ENCODE measurements at places on chromosomes 12 and 14.

DNA sequence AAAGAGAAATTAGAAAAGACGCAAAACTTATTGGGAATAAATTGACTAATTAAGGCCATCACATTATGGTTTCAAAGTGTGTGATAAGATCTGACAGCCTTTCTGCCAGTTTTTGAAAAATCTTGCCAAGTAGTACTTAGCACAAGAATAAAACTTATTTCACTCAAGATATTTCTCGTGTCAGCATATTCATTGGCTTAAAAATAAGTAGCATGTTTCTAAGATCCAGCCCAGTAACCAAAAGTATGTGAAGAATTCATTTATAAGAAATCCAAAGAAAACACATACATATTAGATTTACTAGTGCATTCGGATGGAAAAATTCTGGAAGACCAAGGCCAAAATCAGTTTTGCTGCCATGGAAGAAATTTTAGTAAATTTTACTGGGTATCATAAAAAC is 1135.0 kb downstream of the GALC start:
- DNase-seq = no peak

DNA sequence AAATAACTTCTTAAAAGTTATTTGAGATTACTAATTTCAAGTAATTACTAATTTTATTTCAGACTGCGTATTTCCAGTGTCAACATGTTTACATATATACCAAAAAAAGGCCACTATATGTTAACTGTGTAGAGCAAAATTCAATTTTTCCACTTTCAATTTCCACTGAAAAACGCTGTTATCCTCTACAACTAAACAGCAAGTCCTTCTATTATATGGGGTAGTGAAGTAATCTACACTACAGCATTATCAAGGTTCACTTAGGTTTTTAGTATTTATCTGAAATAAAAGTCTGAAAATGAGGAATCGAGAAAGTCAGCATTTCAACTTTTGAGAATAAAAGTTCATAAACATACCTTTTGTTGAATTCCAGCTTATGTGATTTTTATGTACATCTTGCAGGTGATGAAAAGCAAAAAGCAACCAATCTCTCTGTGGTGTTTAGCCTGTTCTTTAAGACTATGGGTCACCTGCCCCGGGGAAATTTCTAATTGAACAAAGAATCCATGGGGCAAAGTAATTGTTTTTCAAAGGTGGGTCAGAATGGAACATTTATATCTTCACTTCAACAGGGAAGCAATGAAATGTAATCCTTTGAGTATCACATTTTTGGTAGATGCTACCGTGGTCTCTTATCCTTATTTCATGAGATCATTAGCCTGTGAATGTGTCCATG is 3.3 kb downstream of the BTG1 start:
- no peak for DNase-seq

DNA sequence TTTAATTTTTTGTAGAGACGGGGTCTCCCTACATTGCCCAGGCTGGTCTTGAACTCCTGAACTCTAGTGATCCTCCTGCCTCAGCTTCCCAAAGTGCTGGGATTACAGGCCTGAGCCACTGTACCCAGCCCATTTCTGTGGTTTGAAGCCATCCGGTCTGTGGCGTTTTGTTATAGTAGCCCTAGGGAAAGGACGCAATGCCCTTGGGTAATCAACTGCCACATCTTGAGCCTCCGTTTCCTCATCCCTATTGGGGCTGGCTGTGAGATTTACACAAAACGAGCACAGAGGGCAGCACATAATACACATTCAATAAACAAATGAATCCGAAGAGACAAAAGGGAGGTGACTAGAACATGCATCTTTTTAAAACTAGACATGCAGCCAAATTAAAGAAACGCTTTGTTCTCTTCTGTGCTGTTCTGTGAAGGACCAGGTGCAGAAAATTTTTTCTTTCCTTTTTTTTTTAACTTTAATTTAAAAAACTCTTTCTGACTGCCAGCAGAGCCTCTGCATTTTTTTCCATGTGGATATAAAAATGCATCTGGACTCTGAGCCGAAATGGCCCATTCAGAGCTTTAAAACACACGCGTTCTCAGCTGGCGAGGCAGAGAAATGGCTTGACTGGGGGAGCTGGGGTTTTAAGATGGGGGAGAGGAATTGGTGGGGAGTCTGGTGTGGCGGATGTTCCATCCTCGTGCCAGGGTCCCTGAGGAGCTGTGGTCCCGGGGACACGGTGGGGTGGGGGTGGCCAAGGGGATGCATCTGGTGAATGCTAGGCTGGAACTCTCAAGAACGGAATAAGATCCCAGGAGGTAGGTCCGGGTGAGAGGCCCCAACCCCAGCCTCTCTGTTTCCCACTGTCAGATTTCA is 119.0 kb downstream of the RBM19 start:
- no peak for DNase-seq

DNA sequence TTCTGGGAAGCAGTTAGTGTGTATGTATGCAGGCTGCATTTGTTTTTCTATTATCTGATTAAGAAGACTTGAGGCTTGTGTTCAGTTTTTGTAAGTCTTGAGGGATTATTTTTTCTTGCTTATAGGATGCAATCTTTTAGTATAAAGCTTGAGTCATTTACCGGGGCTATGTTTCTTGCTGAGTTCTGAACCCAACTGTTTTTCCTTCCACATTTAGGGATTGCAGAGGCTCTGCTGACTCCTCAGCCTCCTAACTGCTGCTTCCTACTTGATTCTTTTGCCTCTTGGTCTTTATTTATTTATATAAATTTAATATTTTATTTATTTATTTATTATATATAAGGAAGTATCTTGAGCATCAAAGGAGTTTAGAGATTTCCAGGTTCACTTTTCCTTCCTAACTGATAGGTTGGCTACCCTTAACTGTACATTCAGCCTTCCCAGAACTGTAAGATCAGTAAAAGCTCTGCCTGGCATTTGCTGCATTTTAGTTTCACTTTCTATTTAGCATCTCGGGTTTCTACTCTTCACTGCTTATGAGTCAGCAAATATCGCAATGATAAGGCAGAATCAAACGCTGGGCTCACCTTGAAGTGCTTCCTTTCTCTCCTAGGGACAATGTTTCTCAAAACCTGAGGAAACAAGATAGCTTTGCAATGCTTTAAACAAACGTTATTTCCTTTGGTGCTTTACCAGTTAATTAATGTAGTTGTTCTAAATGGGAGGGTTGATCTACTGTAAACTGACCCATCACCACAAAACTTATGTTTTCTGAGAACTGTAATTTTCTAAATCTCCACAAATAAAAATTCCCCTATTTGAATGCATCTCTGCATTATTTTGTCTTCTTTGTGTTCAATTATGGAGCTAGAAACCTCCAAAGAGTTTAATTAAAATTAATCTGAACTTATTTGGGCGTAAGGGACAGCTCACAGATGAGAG is 1183.7 kb upstream of the TMEM132C start:
- no peak for DNase-seq

GRCh38 chr14:88310449-88310848 is 12.6 kb downstream of the KCNK10 start:
- no peak for DNase-seq

- no peak for DNase-seq
Observed at GRCh38 chr14:76918256-76918781, 92.1 kb downstream of the LRRC74A start.

GRCh38 chr12:89468648-89469326 is 55.8 kb downstream of the GALNT4 start:
- DNase-seq = no peak

DNA sequence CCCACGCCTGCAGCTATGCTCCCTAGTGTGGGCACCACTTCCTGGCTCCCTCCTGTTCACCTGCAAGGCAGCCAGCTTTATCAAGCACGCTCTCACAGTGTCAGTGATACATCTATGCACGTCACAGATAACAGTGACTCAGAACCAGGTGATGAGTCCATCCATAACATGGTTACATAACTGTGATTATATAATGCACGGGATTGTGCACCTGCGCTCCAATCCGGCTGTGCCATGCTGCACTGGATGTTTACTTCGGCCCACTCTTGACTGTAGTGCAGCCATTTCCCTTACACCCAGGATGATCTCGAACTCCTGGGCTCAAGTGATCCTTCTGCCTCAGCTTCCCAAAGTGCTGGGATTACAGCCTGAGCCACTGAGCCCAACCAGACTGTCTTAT is 38.4 kb upstream of the CEP83 start:
- no peak for DNase-seq

GRCh38 chr12:12017798-12018197 is 52.9 kb upstream of the BCL2L14 start:
- DNase-seq = no peak

- DNase-seq = no peak
Observed at GRCh38 chr12:109134186-109134917, 18.0 kb downstream of the ACACB start.

DNA sequence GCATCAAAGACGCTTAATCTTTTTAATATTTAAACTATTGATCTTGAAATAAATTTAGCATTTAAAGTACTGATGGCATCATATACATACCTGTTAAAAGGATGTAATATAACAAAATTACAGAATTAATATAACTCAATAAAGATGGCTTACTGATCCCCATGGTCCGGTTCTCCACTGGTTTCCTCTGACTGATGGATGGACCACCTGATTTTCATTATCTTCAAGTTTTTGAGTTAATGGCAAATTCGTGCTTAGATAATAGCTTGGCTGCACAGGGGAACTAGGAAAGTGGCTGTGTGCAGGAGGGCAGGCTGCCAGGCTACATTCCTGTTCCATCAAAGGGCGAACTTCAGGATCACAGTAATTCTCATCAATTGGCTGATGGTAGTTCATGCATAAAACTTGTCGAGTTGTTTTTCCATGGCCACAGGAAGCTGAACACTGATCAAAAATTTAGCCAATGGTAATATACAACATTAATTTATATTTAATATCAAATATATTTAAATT is 123.9 kb downstream of the ADAMTS20 start:
- DNase-seq = no peak

DNA sequence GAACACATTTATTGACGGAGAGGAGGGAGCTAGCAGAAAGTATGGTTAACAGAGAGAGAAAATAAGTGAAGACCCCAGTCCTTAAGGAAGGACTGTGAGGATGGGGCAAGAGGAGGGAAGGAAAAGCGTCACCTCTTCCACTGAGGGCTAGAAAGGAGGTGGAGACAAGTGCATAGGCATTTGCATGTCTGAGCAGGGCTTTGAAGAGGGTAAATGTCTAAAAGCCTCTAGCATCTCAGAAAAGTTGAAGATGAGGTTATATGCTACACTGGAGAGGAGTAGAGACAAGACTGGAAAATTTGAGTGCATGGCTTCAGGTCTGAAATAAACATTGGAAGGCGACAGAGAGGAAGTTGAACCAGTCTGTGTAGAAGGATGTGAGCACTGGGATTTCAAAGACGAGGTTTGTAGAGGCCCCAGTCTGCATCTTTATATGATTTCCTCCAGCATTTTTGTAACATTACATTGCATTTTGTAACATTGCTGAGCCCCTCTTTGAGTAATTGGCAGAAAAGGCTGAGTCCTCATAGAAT is 98.5 kb upstream of the IFNG-AS1 start:
- DNase-seq = no peak

DNA sequence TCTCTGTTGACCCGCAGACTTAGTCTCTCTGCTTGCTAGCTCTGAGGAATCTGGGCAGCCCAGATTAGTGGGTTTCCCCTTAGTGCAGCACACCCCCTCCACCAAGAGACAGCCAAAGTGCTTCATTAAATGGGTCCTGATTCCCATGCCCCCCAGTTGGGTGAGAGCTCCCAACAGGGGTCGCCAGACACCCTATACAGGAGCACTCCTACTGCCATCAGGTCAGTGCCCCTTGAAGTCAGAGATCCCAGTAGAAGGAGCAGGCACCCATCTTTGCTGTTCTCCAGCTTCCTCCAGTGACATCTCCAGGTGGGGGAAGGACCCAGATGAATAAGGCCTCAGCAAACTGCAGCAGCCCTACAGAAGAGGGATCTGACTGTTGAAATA is 36.7 kb upstream of the C14orf132 start:
- no peak for DNase-seq

- DNase-seq = no peak
Observed at GRCh38 chr14:74062809-74063150, 21.5 kb downstream of the ALDH6A1 start.

DNA sequence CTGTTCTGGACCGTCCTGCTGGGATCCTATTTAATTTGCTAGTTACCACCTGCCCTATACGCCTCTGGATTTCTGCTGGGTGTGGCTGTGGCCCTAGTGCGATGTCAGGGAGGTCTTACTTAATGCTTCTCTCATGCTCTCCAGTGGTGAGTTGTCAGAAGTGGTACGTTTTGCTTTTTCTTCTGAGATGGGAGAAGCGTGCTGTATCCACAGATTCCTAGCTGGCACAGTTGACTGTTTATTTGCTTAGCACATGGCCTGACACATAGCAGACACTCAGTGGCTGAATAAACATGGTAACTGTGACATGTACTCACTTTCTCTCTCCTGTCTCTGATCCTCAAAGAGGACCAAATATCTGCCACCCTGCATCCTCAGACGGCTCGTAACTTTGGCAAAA is 107.3 kb downstream of the CACNA1C start:
- DNase-seq = no peak

- no peak for DNase-seq
Observed at GRCh38 chr14:32087173-32087861, 10.2 kb downstream of the ARHGAP5 start.

DNA sequence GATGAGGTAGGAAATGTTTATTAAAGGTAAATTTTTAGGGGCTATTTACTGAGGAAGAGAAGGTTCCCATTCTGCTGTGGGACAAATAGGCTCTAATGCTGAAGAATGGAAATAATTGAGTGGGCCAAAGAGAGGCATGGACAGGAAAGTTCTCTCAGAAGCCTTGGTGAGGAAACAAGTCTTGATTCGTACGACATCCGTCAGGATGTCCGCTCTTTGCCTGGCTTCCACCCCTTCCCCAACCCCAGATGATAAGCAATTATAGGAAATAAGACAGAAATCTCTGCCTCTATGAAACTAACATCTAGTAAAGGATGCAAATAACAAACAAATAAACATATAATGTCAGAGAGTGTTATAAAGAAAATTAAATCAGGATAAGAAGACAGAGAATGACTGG is 91.7 kb upstream of the BCAT1 start:
- DNase-seq = no peak

DNA sequence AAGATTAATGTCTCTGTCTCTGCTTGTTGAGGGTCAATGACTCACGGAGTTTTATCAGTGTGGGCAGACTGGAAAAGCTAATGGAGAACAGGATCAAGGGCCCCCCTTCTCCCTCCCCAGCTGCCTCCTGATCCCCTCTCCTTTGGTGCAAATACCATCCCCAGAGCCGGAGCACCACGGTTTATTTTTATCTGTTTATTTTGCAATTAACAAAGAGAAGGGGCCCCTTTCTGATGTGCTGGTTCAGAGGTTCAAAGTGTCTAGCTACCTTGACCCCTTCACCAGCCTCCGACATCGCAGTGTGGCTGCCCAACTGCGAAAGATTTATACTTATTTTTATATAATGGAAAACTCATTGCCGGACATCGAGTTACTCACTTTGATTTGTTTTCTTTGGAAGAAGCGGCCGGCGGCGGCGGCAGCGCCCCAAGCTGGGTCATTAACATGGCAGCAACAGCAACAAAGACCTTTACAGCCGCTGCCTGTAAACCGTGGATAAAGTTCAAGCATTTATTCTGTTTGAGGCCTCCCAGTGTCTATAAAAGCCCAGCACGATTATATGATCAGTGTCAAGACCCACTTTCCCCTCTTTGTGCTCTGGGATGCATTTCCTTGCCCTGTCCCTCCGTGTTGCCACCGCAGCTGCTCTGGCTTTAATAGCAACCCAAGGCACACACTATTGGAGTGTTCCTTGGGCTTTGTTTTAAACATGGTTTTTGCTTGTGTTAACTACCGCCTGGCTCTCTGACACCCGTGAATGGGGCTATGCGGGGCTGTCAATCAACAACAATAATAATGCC is 47.4 kb upstream of the PARP11 start:
- DNase-seq = no peak

GRCh38 chr12:132720606-132721345 is 10.1 kb downstream of the PGAM5 start:
- DNase-seq = no peak

- no peak for DNase-seq
Observed at GRCh38 chr14:78633752-78634151, 463.6 kb downstream of the NRXN3 start.

All from stimulated activated CD8-positive, alpha-beta memory T cell treated with anti-CD3 and anti-CD28 coated beads, Interleukin-4, amount 100 ng/mL, for 48 hours (primary cell).